Activated T-helper 1 cell treated with Interleukin-2 at 50 U/mL for 16 hours (primary cell): ENCODE measurements at places on chromosomes 4 and X.

GRCh38 chr4:180296036-180296599 is 1947.1 kb upstream of the TENM3 start:
- no peak for DNase-seq

GRCh38 chr4:157079441-157079840 is 3.5 kb downstream of the GLRB start:
- DNase-seq: no peak

DNA sequence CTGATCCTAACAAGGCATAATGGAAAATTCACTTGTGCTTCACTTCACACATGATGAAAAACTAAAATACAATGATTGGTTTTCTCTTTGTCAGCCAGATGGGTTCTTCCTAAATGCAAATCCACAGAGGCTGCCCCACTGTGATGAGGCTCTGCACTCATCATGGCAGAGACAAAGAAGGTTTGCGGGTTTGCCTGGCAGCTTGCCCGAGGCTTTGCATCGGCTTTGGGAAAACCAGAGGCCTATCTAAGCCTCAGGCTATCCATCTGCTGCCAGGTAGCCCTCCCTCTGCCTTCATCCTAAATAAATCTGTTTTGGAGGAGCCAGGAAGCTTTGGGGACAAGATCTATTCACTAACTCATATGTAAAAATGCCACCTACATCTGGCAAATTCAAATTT is 244.2 kb downstream of the PACRGL start:
- no peak for DNase-seq

GRCh38 chrX:100409610-100410590 is at the start of gene PCDH19:
TSS of gene PCDH19 (minus strand) at chrX:100410273. CDS start at chrX:100408597, 1,676 bp downstream.
- DNase-seq: no peak
